Tibial nerve (tissue), 4 donors: ENCODE measurements at places on chromosomes 12 and 14.

DNA sequence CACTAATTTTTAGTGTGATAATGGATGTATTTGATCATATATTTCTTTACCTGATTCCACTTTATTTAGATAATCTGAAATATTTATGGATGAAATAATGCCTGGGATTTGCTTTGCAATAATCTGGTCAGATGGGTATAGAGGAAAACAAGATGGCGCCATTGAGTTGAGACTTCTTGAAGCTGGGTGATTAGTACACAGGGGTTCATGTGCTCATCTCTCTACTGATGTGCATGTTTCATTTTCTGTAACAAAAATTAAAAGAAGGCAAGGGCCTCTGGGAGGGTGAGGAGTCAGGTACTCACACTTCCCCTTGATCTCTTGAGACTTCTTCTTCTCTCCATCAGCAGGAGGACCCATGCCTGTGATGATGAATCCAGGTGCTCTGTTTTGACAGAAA is 61.8 kb downstream of the GCH1 start:
- no peak for DNase-seq

- no peak for DNase-seq
Observed at GRCh38 chr14:99543985-99544384, 60.0 kb downstream of the CCDC85C start.

DNA sequence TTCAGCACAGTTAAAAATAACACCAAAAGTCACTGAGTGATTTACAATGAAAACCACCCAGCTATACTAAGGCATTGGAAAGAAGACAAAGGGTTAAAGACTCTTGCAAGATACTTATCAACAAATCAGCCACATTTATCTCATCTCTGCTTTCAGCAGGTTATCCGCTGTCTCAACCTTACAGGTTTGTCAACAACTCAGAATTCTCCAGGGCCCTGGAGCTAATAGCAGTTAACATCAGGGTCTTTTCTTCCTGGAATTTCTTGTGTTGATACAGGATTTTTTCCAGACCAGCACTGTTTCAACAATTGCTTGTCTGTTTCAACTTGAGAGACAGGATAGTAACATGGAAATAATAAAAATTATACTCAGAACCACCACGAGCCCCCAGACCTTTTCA is 3.5 kb downstream of the PKP2 start:
- no peak for DNase-seq

DNA sequence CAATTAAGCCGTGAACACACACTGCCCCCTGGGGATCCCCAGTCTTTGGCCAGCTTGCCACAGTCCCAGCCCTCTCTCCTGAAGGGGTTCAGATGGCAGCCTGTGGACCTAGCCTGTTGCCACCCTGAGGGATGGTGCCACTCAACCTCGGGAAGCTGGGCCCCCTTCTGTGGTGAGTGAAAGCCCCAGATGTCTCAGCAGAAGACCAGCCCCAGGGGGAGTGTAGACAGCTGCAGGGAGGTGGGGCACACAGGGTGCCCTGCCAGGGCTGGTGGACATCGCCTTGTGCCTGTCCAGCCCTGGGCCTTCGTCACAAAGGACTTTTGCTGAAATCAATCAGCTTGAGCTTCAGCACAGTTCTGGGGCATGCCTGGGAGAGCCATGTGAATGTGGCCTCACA is 32.4 kb downstream of the C14orf132 start:
- DNase-seq: no peak

DNA sequence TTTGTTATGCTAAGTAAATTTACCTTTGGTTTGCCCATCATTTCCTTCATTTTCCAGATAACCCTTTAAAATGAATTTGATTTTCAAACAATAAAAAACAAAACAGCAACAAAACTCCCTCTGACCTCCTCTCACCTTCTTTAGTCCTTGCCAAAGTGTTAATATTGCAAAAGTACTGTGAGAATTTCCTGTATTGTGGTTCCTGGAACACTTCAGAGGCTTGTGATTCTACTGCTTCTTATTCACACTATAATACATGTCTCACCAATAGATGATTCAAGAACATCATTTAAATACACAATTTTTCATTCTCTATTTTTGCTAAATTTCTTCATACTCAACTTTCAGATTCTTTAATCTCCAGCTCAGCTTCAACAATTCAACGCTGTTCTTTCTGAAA is at the start of gene KLRD1:
TSS of gene KLRD1 (plus strand) at position 241 of the 400 bp plus-strand sequence. CDS start 208 bp downstream, outside the sequence.
- no peak for DNase-seq

- DNase-seq: no peak
Observed at GRCh38 chr12:113239288-113239771, 18.1 kb downstream of the TPCN1 start.

GRCh38 chr12:52359621-52360061 is 7.6 kb downstream of the KRT85 start:
- DNase-seq: no peak
